ENCODE measurements at places on chromosomes 1 and 21. TPM values are rescaled to one million over a fixed set of nuclear protein-coding genes. Genes with fewer than 3 reads are reported as not detected.

DNA sequence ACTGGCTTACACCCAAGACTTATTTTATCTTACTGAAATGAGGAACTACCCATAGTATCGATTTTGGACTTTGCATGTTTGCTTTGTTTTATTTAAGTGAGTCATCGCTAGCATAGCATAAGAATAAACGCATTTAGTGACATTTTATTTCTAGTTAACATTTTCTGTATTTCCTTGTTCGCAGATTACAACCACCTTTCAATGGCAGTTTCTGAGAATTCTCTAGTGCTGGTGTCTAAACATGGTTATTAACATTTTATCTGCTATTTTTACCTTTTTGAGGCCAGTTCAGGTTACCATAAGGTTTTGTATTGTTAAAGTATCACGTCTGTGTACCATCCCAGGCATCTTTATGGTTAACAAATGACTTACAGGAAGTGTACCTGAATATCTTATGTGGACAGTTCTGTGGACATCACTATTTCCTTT lies 24.5 kb downstream of the EEIG2 start:
- DNase-seq, result no peak

DNA sequence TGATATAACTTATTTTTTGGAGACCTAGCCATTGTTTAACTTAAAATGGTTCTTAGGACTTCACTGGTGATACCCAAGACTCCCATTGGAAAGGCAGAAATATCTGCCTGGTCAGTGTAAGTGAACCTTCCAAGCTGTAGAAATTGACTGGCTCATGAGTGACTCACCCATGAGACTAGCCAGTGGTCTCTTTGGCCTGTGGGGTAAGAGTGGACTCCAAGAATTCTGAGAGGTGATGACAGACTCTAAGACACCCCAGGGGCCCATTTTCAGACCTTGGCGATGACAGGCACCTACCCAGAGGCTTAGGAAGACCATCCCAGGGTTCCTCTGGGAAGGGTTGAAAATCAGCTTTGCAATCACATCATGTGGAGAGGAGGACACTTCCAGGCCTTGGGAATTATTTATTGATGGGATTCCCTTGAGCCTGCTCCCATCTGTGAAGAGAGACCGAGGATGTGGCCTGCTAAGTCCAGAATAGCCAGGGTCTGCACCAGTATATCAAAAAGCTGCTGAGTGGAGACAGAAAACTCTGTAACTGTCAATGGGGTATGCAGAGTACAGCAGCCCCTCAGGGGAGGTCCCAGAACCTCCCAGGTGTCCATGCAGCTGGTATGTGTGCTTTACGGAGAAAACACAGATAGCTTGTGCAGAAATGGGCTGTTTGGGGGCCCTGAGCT lies 78.9 kb downstream of the KAZN start:
- DNase-seq, result no peak

- DNase-seq, result no peak
These were observed 149.2 kb downstream of the ACTL8 start for GRCh38 chr1:17904290-17904689.

DNA sequence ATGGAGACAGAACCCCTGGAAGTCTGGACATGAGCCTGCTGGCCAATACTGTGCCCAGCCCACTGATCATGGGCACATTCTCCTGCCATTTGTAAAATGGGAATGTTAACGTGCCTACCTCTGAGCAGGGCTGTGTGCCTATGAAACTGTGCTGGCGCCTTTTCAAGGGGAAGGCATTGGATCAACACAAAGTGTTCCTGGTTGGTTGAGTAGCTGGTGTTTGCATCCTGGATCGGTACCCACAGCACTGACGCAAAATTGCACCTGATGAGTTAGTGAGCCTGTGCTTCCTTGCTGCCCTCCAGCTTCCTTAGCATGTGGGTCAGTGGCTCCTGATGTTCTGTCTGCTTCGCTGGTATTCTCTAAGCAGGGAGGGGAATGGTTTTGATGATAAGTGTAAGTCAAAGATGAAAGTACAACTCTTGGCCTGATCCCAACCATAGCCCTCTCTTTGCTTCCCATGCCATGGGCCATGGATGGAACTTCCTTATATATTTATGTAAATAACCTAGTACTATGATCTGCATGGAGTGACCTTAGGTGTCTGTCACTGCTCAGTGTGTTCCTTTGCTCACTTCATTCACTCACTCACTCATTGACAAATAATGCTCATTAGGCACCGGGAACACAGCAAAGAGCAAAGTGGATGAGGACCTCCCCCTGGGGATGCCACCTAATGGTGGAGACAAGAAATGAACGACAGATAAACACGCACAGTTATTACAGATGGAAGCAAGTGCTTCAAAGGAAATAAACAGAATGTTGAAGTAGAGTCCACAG lies 22.7 kb downstream of the MAB21L3 start:
- DNase-seq, result no peak

GRCh38 chr1:41428738-41429640 lies 55.5 kb downstream of the EDN2 start:
- DNase-seq, result no peak

GRCh38 chr1:30755746-30756145 lies 1.8 kb downstream of the LAPTM5 start:
- DNase-seq, result no peak

DNA sequence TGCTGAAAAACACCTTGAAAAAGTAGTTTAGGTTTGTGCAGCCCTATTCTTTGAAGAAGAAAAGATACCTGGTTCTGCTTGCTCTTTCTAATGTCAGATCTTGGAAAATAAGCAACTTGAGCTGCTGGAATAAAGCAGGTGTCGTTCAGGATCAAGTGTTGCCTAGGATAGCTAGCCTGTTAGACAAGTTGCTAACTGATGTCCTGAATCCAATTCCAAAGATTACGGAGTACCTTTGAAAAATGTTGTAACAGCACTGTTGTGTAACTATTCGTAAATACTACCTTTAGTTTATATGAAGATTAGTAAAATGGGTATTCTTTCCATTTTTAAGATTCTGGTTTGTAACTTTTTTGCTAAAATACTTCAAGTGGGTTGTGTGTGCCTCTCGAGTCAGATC lies 151.5 kb downstream of the CLEC20A start:
- peak; percentile 27 for DNase-seq

DNA sequence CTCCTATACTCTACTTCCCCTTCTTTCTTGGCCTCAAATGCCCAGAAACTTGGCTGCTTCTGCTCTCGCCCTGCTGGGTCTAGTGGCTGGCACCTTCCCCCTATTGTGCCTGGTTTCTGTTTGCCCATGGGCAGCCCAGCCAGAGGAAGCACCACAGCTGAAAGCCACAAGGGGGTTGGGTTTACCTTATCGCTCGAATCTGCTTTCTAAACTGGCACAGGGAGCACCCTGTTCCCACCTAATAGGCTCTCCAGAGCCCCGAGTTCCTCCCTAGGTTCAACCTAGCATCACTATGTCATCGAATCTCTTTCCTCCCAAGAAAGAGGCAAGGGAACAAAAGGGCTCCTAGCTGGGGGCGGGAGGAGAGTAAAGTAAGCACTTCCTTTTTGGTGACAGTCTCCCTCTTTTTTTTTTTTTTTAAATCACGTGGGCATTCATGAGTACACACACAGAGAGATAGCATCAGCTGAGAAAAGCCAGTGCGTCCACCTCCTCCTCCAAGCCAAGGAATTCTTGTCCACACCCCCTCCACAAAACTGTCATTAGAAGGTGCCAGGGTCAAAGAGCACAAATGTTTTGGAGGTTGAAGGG lies 72.8 kb downstream of the PLEKHA6 start:
- DNase-seq, result peak; percentile 67

DNA sequence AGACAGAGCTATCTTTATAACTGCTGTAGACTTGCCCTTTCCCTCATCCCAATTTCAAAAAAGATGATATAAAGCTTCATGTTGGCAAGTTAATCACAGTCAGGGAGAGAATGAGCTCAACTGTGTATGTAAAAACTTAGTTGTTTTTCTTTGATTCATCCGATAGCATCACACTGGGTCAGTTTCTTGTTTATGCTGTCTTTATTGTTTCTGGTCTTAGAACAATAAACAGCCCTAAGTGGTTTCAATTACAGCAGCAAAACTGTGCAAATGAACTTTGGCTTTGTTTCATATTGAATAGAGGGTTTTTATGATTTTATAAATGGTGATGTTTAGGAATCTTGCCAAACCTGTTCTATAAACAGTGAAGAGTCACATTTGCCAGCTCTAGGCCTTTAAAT lies 423.8 kb upstream of the CXADR start:
- DNase-seq, result no peak

SLC30A10 gene
- total RNA-seq, result not detected

RGS4 gene
- not detected for total RNA-seq

SNRNP40 gene
- total RNA-seq, result 65.4 TPM

GPR37L1 gene
- not detected for total RNA-seq

ADAM30 gene
- not detected for total RNA-seq

All from MCF 10A (cell line).